ENCODE measurements at places on chromosomes 5 and 9.

GRCh38 chr5:36457511-36458270, 148.7 kb upstream of the SLC1A3 start:
- no peak for DNase-seq

DNA sequence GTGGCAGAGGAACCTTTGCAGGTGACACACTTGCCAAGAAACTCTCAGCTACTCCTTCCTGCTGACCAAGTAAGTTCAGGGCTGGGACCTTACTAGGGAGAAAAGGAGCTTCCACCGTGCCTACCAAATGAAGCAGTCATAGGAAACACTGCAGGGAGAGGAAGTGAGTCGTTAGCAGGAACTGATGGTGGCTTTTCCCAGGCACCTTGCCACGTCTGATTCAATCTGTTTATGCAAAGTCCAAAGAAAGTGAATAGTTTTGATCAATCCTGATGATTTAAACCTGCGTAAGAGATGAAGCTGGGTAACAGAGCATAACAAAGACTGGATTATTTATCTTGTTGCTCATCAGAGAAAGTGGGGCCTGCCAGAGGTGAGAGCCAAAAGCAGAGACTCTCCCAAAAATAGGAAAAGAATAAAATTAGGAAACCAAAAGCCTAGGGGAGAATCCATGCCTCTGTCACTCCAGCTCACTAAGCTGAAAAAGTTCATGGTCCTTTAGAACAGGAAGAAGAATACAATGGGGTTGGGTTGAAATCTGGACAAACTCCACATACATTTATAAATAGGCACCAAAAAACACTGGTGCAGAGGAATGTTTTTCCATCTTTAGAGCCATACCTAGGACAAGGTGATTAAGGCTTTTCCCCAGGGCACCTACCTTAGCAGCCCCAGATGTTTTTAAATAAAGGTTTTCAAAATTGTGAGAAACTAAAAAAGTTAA, 9.3 kb upstream of the PFDN1 start:
- no peak for DNase-seq

GRCh38 chr5:73232266-73233041, 59.5 kb downstream of the TMEM174 start:
- DNase-seq, result no peak

DNA sequence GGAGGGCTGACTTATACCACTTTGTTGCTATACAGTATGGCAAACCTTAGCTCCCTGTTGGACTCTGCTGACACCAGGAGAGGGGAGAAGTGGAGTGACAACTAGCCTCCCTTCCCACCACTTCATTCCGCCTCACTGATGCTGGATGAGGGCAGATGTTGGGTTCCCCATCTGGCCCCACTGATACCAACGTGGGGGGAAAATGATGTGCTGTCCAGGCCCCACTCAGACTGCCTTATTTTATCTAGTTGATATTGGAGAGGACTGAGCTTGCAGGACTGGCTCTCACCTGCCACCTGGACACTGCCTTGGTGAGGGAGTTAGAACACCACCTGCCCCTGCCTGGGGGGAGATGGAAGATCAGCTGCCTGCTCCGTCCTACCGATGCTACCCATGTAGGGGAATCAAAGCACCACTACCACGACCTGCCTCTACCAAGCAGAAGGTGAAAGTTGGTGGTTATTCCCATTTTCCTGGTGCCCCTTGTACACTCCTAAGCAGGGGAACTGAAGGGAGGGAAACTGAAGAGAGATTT, 292.1 kb downstream of the GADD45G start:
- DNase-seq, result no peak

- DNase-seq, result no peak
These were observed 231.0 kb downstream of the CDK5RAP2 start for GRCh38 chr9:120348951-120349429.

DNA sequence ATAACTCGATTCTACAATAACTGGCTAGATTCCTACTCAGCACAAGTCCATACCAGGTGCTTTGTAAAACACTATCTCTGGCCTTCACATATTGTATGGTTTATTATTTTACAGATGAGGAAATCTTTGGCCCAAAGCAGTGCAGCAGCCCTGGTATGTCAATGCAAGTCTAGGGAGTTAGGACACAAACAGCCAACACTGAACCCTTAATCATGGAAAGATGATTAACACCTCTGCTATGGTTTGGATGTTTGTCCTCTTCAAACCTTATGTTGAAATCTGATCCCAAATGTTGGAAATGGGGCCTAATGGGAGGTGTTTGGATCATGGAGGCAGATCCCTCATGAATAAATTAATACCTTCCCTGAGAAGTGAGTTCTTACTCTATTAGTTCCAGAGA, 76.6 kb downstream of the MAPKAP1 start:
- no peak for DNase-seq

- DNase-seq, result no peak
These were observed 92.6 kb downstream of the PAX5 start for GRCh38 chr9:36941441-36941840.

DNA sequence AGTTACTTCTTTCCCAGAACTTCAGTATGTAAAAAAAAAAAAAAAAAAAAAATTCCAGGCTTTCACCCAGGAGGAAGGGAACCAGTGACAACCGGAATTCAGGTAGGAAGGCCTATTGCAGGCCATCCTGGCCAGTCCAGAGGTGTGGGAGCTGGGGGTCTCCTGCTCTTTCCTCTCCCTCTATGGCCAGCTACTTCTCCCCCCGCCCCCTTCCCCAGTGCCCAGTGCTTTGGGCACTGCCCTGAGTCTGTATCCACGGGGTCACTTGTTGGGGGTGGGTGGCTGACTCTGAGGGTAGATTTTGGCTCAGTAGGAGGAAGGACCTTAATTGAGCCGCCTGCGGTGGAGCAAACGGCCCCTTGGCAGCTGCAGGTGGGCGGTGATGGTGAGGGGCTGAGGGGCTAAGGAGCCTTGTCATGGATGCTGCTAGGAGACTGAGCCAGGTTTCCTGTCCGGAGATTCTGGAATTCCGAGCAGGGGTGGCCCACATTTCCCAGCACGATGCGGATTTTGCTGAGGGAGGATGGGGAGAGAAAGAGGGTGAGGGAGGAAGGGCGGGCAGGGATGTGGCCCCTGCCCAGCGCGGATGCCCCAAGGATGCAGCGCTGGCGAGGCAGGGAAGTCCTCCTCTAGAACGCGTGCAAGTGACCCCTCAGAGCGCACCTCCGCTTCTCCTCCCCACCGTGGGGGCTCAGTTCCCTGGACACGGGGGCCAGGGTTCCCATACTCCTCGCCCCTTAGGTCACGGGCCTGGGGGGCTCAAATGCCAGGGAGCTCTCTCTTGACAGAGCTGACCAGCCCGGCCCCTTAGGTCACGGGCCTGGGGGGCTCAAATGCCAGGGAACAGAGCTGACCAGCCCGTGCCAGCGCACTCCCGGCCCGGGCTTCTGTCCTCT, 1.2 kb upstream of the PHF2 start:
- DNase-seq, result no peak

GRCh38 chr9:113541019-113541900, 77.7 kb downstream of the RGS3 start:
- DNase-seq, result no peak

GRCh38 chr9:134688661-134689320, 47.2 kb downstream of the COL5A1 start:
- DNase-seq, result no peak

GRCh38 chr5:11110128-11110527, 349.1 kb upstream of the DAP start:
- DNase-seq, result no peak

DNA sequence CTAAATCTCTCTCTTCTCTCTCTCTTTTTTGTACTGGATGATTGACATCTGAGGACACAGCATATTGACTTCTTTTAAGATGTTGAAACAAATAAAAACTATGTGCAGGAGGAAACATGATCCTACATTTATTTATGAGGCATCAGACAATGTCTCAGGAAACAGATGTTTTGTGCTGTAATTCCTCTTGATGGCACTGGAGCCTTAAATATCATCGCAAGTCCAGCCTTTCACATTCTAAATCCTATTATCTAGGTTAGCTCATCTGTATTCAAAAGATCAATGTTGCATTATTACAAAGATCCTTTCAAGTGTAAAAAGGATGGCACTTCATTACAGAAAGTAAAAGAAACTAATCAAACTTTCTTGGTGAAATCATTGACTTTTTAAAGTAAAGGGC, 63.9 kb downstream of the MAT2B start:
- DNase-seq, result no peak

DNA sequence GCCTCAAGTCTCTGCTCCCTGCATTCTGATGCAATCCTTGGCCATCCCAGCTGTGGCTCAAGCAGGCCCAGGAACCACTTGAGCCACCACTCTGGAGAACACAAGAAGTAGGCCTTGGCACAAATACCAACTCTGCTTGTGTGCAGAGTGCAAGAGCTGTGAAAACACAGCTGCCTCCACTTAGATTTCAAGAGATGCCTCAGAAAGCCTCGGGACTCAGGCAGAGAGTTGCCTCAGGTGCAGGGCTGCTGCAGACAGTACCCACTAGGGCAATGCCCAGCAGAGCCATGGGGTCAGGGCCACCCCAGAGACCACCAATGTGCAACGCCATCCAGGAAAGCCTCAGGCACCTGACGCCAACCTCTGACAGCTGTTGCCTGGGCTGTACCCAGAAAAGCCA, 82.4 kb downstream of the FREM1 start:
- no peak for DNase-seq
